ENCODE measurements at places on chromosomes 12 and 14.

DNA sequence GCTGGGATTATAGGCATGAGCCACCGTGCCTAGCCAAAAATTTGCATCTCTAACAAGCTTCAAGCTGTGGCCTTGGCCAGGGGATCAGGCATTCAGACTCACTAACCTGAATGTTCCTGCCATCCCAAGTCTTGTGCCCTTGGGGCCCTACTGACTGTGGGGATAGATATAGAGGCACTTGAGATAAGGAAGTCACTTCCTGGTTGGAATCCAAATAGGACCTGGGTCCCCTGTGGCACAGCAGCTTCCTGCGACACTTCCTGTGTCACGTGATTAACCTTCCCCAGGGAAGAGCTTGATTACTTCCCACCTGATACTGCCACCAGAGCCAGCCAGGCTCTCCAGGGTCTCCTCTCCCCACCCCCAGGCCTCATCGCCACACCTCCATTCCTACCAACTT is 128.2 kb downstream of the BCL11B start:
- DNase-seq: peak; percentile 81

DNA sequence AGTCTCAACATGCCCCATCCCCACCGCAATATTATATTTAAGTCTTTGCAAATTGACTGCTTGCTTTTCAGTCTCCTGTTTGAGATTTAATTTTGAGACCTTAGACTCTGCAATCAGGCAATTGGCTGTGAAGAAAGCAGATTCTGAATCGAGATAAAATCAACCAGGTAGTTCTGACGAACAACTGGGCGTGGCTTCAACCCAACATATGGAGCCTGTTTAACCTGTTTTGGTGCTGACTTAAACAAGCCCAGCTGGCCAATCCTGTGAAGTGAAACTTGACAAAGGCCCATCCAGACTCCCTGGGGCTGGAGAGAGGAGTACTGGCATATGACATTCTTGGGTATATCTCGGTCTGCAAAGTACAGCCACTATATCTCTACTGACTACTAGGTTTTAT is 9.8 kb upstream of the CIPC start:
- no peak for DNase-seq

DNA sequence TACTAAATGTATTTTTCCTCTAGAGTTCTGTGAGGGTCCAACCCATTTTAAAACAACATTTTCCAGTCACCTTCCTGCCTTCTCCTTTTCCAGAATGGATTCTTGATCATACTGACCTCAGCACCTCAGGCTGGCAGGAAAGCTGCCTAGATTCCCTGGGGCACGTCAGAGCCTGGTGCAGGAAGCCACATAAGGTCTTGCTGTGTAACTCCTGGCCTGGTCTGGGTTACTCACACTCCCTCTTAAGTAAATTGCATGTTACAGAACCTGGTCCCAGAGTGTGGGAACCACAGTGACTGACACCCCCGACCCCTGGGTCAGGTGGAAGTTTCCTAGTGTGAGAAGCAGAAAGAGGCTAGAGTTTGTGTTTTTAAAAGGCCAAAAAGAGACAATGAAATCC is 209.8 kb downstream of the SPTSSA start:
- DNase-seq: no peak

GRCh38 chr14:33924566-33925100 is 26.2 kb downstream of the EGLN3 start:
- DNase-seq: no peak

DNA sequence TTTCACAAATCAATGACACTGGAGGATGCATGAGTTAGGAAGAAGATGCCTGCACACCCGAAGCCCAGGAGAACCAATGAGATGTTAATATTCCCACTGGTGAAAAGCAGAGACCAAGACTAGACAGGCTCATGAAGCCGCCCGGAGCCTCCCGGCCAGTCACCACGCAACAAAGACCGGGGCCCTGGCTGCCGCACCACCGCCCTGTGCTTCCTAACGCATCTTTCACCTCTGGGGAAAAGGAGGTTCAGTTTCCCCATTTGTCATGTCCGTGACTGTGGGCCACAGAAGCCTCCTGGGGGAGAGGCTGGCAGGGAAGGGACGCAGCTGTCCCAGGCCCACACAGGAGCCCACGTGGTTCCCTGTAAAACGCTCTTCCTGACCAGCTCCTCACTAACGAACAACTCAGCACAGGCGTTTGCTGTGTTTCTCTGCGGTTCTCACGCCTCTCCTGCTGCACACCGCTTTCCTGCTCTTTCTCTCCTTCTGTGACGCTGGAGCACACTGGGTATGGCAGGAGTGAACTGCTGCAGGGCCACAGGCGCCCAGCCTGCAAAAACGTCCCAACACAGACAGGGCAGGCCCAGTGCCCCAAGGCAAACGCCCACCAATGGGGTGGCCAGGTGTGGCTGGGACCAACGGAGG is 10.8 kb downstream of the RIMBP2 start:
- no peak for DNase-seq

GRCh38 chr12:89328151-89329030 is 23.9 kb downstream of the DUSP6 start:
- DNase-seq: no peak

DNA sequence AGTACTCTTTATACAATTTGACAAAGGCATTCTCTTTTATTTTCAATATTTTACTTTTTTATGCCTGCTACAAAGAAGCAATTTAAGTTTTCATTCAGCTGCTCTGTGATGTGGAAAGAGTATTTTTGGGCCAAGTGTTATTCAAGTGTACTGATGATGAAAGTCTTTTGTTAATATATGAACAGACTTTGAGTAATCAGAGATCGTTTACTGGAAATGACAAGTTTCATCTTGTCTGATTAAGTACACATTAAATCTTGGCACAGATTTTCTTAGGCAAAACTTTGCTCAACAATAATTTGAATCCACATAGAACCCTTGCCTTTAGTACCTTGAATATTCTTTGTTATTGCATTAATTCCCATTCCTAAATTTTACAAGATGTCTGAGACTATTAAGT is 13.3 kb upstream of the PZP start:
- DNase-seq: no peak

- no peak for DNase-seq
Observed at GRCh38 chr14:22928237-22929103, 706 bp downstream of the PRMT5 start.

DNA sequence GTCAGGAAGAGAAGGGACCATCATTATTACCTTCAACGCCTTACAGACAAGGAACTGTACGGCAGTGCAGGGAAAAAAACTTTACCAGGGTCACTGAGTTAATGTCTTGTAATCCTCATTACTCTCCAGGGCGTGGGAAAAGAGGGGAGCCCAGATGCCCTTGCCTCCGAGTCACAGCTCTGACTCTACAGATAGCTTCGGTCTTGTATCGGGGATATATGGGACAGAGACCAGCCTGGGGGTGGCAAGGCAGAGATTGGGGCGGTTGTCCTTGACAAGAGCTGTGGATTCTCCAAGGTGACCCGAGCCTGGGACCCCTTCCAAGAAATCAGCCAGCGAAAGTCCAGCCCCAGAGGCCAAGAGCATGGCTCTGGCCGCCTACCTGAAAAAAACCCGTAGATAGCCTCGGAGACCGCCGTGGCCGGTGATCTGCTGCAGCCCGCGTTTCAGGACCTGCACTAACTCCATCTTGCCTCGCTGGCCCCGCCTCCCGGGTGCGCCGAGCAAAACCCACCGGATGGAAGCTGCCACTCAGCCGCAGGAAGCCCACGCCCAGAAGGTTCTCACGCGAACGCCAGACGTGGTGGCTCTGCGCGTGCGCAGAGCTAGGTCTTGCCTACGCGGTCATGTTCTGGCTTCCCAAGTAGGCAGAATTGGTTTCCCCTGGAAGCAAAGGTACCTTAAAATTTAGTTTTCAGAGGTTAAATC is at the start of gene NDUFA12:
NDUFA12 (minus strand) TSS at position 485 of the 708 bp plus-strand sequence; CDS start at position 468, 17 bp downstream.
- DNase-seq: peak; percentile 79

GRCh38 chr14:91228112-91229004 is 16.1 kb downstream of the GPR68 start:
- DNase-seq: no peak

DNA sequence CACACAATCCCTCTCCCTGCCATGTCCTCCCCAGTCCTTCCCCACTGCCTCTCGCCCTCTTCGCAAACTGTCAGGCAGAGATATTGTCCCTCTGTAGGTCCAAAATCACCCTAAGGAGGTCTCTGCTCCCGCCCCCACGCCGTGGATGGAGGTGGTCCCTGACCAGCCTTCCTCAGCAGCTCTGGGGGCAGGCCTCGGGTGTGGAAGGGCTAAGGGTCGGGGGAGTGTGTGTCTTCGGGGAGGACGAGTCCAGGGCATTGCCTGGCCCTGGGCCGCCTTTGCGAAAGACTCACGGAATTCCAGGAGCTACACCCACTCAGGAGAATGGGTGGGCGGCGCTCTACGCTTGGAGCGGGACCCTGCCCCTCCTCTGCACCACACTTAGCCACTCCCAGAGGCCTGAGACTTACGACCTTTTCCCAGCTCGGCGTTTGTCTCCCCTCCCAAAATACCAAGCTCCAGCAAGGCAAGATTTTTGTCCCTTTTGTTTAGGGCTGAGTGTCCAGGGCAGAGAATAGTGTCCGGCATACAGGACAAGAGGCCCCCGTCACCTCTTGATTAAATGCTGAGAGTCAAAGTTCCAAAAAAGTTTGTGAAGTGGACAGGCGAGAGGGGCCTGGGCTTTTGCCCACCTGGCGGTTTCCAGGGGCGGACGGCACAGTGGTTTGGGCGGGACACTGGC is 881 bp downstream of the PYGL start:
- DNase-seq: no peak

- DNase-seq: no peak
Observed at GRCh38 chr12:40646456-40646855, 45.8 kb upstream of the CNTN1 start.

DNA sequence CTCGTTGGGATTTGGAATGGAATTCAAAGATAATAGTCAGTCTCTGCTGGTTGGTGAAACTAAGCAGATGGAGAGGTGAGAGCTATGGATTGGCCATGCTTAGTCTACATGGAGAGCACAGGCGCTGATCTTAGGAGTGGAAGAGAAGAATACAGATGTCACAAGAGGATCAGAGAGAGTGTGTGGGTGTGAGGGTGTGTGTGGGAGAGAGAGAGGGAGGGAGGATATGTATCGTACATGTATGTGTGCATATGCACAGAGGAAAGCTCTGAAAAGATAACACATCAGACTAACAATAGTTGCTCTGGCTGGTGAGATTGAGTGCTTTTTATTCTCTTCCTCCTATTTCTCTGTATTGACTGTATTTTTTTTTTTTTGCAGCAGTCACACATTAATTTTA is 686.2 kb upstream of the TBX3 start:
- DNase-seq: no peak

- no peak for DNase-seq
Observed at GRCh38 chr12:122031342-122032216, 9.9 kb downstream of the BCL7A start.

GRCh38 chr12:73017981-73018380 is 745.8 kb downstream of the TRHDE start:
- no peak for DNase-seq
